Myometrial cell (primary cell): ENCODE measurements at places on chromosomes 3 and 15. TPM values are rescaled to one million over a fixed set of nuclear protein-coding genes. Genes with fewer than 3 reads are reported as not detected.

The SERP1 gene
- 141 and 209 TPM in 2 replicates for total RNA-seq

The PLXNB1 gene
- total RNA-seq = 17.5 and 18.2 TPM in 2 replicates

The DOCK3 gene
- under 0.01 TPM in 1 of 2 replicates, not detected in the other for total RNA-seq

The TCTA gene
- 22.5 and 45.3 TPM in 2 replicates for total RNA-seq

The GOLGA8S gene
- not detected in 2 replicates for total RNA-seq

The RPP14 gene
- total RNA-seq = 9.8 and 12.2 TPM in 2 replicates

The CNTN4 gene
- not detected in 2 replicates for total RNA-seq

The TTLL13 gene
- total RNA-seq = not detected in 2 replicates
